ENCODE measurements at places on chromosomes 4 and X.
A peak's percentile ranks its signal among the peaks of the same experiment; 100 is the strongest.

GRCh38 chrX:13253223-13253622 is 66.6 kb downstream of the ATXN3L start:
- no peak for DNase-seq

- DNase-seq = no peak
Observed at GRCh38 chr4:159096434-159096833, 6.4 kb upstream of the RAPGEF2 start.

DNA sequence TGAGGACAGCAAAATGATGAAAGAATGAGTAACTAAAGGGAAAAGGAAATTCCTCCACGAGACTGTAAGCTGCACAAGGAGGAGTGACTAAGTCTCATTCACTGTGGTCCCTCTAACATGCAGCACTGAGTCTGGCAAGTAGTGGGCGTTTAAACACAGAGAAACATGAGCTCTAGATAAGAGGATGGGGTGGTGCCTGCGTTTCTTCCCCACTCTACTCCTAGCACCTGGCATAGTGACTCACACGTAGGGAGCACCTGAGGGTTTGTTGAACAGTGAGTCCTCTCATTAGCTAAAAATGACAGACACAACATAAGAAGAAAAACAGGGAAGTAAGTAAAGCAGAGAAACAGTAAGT is 105.8 kb upstream of the CBR4 start:
- DNase-seq = peak; percentile 100

DNA sequence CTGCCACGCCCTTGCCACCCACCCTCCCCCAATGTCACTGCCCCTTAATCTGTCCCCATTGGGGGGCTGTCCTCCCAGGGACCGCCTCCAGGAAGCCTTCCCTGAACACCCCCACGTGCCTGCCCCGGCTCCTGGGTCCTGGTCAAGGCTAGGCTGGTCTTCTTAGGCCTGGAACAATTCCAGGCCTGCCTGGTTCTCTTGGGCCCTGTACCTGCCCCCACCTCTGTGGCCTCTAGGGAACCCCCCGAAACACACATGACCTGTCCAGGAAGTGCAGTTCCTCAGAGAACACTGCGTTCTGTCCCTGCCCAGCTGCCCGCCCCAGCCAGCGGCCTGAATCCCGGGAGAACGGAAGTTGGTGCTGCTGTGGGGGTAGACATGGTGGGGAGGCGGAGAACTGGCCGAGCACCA is 5.1 kb downstream of the MXD4 start:
- no peak for DNase-seq

DNA sequence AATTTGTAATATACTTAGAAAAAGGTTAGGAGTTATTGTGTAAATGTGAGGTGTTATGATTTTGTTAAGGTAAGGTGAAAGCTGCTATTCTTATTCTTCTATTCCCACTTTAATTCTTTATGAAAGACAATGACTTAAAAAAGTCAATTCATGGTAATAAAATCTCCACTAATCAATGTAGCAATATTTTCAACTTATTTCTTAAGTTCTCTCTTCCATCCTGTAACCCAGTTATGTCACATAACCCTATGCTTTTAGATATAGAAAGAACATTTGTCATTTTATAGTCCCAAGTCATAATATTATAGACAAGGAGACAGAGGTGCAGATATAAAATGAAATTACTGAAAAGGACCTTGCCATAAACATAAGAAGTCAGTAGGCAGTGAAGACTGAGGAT is 157.9 kb upstream of the SLC7A11 start:
- no peak for DNase-seq

DNA sequence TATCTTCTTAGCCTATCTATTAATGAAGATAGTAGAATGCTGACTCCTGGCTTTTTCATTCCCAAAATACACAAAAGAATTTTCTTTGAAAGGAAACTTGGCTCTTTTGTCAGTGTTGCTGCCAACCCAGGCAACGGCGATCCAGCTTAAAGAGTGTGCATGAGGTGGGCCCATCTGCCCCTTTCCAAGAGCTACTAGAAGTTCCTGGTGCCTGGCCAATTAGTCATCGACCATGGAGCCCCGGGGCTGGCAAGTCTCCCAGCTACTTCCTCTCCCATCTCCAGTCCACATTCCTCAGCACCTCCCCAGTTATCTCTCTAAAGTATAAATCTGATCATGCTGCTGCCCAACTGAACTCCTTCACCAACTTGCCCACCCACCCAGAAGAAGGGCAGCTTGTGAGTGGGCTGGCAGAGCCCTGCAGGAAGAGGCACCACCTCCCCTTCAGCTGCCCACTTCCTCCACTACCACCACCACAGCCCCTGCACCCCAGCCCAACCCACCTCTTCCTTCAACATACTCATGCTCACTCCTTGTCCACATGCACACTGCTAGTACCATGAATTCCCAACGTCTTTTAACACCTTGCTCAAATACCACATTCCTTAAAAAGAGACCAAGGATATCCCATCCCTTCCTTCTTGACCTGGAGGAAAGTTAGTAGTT is 158.2 kb upstream of the MAP3K15 start:
- peak; percentile 64 for DNase-seq

GRCh38 chr4:2848449-2848848 is 4.8 kb downstream of the ADD1 start:
- DNase-seq = peak; percentile 37

DNA sequence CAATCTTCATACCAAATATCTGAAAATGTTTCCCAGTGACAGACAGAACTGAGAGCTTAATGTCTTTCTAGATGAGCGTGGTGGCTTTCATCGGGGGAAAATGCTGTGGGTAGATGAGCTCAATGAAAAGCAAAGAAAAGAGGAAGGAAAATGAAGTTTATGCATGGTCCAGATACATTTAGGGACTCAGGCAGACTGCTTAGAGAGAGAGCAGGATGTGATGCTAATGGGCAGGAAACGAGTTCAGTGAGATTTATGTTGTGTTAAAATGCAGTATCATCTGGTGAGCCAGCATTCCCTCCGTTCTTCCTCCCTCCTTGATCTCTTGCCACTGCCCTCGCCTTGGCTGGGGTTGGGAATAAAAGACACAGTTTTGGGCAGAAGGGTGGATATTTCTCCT is 229.2 kb downstream of the GBA3 start:
- no peak for DNase-seq

- DNase-seq = peak; percentile 78
Observed at GRCh38 chrX:20067709-20068561, 48.8 kb downstream of the MAP7D2 start.

- peak; percentile 0 for DNase-seq
Observed at GRCh38 chrX:109187473-109188168, 294.3 kb downstream of the GUCY2F start.

DNA sequence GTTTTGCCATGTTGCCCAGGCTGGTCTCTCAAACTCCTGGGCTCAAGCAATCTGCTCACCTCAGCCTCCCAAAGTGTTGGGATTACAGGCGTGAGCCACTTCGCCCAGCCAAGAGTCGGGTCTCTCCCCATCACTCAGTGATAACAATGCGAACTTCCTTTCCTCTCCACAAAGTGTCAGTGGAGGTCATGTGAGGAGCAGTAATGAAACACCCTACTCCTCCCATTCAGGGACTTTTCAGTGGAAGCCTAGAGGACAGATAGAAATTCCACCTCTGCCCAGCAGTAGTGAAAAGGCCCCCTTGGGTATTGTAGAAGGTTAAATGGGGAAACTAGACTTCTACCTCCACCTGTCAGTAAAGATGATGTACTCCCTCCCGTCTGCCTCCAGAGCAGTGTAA is 141.9 kb upstream of the STK26 start:
- no peak for DNase-seq

DNA sequence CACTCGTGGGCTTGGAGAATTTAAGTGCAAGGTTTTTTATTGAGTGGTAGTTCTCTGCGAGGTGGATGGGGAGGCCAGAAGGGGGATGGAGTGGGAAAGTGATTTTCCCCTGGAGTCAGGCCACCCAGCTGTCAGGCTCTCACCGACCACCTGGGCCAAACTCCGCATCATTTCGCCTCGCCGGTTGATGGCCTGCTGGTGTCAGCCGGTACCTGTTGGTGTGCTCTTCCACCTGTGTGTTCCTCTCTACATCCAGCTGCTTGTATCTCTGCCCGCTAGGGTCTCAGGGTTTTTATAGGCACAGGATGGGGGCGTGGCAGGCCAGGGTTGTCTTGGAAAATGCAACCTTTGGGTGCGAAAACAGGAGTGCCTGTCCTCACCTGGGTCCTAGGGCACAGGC is 200.9 kb downstream of the DACH2 start:
- DNase-seq = no peak

DNA sequence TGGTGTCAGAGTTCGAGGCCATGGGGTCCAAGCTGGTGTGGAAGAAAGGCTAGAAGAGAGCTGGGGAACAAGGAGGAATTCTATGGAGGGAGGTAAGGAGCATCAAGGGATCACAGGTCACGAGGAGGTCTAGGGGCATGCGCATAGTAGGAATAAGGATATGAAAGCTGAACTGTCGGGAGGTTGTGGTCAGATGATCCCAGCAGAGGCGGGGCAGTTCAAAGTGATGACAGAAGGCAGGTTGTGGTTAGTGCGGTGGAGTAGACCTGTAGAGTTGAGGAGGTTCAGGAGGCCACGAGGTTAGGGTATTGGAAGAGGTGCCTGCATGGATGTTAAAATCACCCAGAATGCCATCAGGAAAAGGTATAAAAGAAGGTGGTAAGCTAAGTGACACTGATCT is 156.3 kb downstream of the TMEM164 start:
- DNase-seq = no peak

DNA sequence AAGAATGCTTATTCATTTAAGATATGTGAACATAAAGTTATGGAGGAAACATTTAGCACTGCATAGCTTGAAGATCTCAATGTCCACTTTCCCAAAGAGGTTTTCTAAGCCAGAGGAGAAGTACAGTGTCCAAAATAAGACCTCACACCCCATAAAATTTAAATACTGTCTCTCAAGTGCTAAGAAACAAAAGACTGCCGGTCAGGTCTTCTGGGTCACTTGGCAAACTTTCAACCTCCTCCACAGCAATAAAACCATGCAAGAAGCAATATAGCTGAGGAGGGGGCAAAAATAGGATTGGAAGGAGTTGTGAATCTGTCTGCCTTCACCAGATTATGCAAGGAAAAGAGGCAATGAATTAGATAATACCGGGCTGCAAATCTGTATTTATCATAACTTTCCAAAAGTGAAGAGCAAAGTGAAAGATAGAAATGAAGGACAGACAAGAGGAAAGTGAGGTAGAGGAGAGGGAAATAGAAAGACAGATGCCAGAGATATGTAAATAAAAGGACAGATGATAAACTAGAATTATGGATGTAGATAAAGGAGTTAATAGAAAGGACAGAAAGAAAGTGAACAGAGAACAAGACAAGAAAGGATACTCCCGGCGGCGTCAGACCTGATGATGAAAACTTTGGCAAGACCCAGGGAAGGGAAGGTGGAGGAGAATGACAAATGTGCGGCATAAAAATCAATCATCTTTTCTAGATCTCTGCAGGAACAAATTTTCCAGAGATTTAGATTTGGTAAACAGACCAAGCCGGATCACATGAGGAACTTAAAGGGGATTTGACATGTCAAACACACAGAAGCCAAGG is 152.7 kb upstream of the FAM241A start:
- DNase-seq = no peak
